CD4-positive, alpha-beta T cell treated with Interleukin-17A for 1 hour (primary cell): ENCODE measurements at places on chromosomes 3 and 15.

DNA sequence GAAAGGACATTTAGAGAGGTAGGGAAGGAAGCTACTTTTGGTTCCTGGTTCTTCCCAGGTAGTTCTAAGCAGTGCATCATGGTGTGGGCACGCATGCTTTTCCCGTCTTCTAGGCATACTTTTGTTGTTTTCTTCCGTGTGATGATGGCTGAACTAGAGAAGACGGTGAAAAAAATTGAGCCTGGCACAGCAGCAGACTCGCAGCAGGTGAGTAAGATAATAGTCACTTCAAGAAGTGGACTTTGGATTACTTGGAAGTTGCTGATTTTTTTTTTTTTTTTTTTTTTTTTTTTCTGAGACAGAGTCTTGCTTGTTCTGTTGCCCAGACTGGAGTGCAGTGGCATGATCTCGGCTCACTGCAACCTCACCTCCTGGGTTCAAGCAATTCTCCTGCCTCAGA lies 17.9 kb downstream of the FANCD2OS start:
- DNase-seq, result no peak

DNA sequence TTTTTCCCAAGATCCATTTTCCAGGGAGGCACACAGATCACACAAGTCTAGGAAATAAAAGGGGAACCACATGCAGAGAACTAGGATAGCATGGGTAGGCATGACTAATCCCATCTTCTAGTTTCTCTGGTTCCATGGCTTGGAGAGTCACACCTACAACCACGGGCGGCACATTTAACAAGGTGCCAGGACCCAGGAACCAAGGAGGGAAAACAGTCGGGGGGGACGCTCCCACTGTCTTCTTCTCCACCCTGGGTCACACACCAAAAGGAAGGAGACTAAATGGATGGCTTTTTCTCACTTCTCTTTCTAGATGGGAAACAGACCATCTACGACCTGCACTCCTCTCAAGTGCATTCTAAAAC lies 4.6 kb upstream of the SMCO1 start:
- DNase-seq, result peak; percentile 21

- DNase-seq, result no peak
These were observed 141.0 kb downstream of the GABRB3 start for GRCh38 chr15:26631894-26632293.

DNA sequence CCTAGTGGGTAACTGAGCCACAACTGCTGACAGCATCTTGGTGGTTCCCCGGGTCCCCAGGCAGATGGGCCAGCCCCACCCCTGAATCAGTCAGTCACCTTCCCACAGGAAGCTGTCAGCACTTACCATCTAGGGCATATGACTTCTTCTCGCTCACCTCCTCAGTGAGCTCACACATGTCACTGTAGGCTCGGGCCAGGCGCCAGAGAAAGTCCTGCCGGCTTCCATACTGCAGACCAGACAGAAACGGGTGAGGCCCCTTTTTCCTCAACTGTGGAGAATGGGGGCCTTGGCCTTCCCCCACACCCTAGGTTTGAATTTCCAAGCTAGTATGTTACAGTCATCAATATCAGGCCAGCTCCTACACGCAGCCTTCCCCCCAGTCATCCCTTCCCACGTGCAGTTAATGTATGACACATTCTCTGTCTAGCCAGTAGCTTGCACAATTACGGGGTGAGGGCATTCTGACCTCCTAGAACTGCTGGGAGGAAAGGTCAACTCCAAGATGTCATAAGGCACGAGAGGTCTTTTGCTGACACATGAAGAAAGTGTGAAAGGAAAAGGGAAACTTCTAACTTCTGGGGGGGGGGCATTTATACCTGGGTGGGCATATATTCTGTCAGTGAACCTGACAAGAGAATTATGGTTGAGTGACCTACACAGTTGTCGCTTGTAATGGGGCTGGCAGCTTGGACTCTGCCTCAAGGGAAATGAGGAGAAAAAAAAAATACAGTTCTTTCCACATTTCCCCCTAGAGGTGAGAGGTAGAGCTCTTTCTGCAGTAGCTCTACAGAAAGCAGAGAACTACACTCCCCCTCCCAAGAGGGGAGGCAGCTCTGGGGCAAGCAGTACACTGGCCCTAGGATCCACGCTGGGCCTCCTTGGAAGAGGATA lies 10.9 kb downstream of the RMDN3 start:
- peak; percentile 85 for DNase-seq

DNA sequence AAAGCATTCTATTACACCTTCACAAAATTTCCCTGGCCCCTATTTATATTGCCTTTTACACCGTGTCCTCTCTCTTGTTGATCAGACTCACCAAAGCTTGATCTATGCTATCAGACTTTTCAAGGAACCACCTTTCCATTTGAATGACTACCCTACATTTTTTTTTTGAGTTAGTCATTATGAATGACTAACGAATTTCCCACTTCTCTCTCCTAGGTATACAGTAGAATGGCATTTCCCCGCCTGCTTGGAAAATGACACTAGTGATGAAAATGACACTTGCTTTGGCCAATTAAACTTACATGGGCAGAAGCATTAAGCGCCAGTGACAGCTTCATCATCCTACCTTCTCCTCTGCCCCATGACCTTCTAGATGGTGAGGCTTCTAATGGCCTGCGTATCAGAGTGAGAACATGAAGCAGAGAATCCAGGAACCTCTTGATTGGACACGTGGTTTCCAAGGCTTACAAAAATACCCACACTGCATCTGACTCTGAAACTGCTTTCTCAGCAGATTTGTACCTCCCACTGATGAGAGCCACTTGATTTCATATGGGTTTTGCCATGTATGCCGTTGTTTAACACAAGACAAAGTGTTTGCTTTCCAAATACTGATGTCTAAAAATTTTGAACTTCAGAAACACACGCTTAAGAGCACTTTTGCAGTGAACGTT lies 370.5 kb downstream of the CTNNB1 start:
- DNase-seq, result no peak

DNA sequence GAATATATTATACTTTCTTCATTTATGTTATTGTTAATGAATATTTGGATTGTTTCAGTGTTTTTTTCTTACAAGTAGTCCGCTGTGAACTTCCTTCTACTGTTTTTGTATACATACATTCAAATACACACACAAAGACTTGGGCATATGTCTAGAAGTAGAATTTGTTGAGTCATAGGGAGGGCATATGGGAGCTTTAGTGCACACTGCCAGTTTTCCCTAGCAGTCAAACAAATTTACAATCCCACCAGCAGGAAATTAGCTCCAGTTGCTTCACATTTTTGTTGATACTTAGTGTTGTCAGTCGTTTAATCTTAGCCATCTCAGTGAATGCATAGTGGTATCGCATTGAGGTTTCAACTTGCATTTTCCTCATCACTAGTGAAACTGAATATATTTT lies 492.3 kb downstream of the DIPK2A start:
- no peak for DNase-seq

DNA sequence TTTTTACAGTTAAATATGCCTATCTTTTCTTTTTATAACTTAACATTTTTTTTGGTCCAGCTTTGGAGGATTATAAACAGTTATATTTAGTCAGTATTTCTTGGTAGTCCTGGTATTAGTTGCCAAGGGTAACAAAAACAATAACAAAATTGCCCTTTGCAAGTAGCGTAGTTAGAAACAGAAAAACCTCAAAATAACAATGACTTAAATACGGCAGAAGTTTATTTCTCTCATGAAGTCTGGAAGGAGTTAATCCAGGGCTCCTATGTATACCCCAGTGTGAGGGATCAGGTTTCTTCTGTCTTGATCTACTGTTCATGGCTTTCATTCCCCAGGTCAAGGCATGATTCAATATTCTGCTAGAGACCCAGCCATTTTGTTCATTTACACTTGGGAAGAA lies 14.1 kb upstream of the MYH15 start:
- no peak for DNase-seq

DNA sequence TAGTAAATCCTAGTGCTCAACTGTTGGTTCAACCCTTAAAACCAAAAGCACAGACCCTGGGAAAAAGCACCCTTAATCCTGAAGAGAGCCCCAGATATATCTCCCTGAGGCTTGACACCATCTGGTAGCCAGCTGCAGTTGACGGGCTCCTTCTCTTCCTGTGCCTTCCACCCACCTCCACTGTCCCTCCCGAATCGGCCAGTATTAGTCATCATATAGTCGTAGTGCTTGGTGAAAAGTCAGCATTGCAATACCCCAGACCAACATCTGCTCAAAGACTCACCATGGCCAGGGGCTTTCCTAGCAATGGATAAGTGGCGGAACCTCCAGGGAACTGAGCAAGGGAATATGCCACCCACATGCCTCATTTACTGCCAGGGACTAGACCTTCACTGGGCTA lies 125.6 kb upstream of the CRBN start:
- no peak for DNase-seq

- no peak for DNase-seq
These were observed 360.9 kb downstream of the ZNF385D start for GRCh38 chr3:21390136-21390535.

GRCh38 chr3:189353318-189353965 lies 181.7 kb downstream of the TPRG1 start:
- no peak for DNase-seq

DNA sequence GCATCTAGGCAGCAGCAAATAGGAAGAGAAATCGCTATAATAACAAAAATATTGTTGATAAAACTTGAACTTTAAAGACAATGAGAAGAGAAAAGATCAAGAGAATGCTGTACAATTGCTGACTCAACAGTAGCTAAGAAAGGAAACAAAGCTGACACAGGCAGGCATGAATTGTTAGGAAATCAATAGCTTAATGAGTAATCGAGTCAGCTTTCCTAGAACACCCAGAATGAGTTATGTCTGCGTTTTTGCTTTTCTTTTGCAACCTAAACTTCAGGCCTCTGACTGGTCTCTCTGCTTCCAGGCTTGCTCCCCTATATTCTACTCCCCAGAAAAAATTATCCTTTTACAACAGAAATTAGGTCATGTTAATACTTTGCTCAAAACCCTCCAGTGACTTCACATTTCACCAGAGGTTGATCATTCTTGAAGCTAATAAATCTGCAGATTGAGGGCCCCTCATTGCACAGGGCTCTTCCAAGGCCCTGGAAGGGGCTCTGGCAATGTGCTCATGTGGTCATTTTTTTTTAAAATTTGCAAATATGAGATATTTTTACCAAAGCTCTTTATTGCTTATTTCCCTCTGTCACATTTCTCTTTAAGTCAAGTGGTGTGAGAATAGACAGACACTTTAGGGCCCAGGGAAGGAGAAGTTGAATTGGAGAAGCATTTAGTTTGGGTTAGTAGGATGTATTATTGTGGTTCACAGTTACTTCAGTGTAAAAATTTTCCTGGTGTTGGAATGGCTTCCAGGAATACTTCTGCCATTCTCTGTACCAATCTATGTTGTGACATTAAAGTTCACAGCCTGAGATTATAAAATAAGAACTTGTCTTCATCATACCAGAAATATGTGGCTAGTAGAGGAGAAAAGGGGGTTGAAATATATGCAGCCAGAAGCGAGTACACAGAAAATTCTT lies 116.3 kb downstream of the TMCO5A start:
- DNase-seq, result no peak

- no peak for DNase-seq
These were observed 72.1 kb upstream of the EPHB1 start for GRCh38 chr3:134722969-134723368.

- peak; percentile 38 for DNase-seq
These were observed 60.0 kb upstream of the STT3B start for GRCh38 chr3:31472479-31473390.

DNA sequence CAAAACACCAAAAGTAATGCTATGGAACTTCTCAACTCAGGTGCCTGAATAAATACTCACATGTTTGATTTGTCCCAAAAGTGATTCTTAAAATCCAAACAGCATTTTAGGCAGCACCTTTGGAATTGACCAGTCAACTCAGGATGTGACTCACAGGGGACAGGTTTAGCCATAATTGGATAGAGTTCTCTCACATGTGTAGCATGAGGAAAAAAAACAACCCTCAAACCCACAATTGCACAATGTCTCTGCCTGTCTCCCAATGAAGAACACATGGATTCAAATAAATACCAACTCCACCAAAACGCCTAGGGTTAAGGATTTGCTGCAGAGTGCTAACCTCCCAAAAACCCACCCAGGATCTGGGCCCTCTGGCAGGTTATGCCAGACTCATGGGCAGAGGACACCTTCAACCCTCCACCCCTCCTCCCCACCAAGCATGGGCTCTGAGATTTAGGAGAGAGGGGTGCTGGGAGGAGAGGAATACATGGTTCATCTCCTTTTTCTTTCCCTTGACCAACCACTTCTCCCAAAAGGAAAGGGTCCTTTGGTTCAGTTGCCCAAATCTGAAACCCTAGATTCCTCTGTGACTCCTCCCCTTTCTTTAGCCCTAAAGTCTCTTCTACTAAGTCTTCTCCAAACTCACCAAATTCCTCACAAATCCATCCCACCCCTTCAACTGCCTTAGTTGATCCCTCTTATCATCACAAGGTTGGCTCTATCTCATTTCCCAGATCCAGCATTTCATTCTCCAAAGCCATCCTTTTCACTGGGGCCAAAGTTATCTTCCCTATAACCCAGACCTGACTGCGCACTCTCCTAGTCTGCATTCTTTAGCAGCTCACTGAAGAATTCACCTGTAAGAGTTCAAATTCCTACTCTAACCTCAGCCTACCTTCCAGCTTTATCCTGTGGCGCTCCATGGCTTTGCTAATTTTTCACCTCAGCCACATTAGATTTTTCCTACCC lies 7.7 kb downstream of the RYK start:
- no peak for DNase-seq

- DNase-seq, result no peak
These were observed 507 bp upstream of the AP3B2 start for GRCh38 chr15:82710208-82710555.

DNA sequence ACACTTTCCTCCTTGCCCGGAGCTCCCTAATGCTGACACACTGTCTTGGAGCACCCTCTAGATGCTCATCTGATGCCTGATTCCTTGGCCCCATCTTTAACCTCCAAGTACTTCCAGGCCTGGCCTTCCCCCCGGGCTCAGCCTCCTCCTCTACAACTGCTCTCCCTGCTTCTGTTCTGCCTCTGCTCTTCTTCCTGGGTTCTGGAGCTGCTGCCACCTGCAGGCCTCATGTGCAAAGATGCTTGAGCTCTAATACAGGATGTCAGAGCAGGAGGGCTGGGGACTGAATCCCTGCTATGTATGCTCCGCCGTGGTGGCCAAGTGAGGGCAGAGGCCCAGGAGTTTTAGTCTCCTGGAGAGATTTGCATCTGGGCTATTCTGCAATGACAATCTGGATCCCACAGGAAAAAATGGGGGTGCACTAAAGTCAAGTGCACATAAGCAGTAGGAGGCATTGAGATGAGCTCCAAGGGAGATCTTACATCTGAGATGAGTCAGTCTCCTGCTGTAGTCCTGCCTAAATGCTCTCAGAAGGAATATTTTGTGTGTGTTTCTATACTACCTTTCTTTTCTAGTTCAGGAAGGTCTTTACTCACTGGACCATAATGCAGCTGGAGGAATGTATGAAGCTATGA lies 296.3 kb downstream of the UACA start:
- DNase-seq, result peak; percentile 57
